ENCODE measurements at places on chromosomes 1 and 21.
A peak's percentile ranks its signal among the peaks of the same experiment; 100 is the strongest.

DNA sequence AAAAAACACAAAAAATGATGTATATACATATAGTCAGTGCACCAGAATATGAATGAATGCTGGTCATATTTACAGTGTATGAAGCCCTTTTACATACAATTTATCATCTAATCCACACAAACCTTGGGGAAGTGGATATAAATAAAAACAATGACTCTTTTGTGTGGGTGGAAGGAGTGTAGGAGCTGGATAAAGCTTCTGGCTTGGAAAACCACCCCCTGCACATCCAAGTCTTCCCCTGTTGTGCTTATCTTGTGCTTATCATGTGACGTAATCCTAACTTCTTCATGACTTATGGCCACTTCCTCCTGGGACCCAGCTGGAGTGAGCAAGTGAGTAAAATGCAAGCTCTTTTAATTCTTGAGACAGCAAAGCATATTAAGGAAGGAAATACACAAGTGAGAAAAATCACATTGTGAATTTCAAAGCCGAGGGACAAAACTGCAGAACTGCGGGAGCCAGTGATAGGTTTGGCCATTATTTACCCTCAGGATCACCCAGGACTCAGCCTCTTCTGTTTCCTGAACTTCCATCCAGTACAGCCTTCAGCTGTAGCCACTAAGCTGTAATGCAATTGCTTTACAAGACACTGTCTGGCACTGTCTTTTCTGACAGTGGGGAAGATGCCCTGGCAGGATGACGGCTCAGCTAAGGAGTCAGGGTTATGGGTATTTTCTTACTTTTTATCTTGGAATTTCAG is 104.0 kb upstream of the PPM1J start:
- DNase-seq: no peak

DNA sequence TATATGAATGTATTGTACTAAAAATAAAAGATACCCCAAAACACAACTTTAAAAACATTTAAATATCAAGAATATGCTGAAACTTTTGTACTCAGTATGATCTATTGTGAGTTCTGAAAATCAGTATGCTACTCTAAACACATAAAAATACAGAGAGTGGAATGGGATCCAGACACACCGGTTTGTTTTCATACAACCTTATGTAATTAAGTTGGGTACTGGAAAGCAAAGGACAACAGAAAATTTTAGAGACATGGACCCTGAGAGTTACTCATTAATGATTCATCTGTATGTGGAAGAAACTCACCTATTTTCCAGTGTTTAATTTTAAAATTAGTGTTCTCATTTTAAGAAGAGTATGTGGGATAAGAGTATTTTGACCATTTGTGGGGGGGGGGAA is 927 bp upstream of the CFHR3 start:
- DNase-seq: no peak

- DNase-seq: peak; percentile 71
Measured at GRCh38 chr1:37473431-37474045, 842 bp upstream of the ZC3H12A start.

- DNase-seq: no peak
Measured at GRCh38 chr1:154859151-154859785, 10.8 kb downstream of the KCNN3 start.
